ENCODE measurements at places on chromosomes 1 and 21.
A peak's percentile ranks its signal among the peaks of the same experiment; 100 is the strongest.

DNA sequence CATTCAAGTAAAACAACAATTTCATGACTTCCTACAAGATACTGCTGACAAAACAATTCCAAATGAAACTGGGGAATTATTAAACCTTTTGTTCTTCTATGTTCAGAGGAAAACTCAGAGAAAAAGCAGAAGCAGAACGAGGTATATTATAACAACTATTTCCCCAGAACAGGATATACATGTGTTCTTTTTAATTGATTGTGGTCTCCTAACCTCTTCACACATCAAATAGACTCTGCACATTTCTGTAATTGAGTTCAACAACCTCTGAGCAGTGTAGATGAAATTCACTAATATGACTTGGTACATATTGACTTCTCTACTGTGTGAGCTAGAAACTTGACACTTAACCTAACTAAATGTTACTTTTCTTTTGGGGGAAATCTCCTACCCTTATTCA, 584.2 kb downstream of the NEGR1 start:
- DNase-seq, result no peak

DNA sequence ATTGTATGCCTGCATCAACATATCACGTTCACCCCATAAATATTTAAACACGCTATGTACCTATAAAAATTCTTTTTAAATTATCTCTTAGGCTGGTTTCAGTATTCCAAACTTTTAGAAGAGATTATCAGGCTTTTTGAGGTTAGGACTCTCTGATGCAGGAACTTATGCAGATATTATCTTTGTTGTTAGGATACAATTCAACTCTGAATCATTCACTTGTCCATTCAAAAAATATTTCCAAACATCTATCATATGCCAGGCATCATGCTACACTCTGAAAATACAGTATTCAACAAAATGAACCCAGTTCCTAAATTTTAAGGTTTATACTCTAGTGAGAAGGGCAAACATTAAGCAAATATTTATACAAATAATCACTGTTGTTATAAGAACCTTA, 40.5 kb downstream of the ASH1L start:
- DNase-seq, result no peak

DNA sequence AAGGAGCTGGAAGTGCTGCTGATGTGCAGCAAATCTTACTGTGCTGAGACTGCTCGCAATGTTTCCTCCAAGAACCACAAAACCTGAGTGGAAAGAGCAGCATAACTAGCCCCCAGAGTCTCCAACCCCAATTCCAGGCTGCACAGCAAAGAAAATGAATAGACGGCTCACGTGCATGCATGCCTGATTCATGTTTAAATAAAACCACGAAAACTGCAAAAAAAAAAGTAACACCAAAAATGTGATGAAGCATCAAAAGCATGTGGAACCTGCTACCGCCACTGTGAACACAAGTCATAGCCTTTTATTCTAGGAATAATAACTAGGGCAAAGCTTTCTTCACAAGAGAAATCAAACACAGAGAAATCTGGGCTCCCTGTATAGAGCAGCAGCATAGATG, 9.6 kb upstream of the TRNP1 start:
- no peak for DNase-seq

DNA sequence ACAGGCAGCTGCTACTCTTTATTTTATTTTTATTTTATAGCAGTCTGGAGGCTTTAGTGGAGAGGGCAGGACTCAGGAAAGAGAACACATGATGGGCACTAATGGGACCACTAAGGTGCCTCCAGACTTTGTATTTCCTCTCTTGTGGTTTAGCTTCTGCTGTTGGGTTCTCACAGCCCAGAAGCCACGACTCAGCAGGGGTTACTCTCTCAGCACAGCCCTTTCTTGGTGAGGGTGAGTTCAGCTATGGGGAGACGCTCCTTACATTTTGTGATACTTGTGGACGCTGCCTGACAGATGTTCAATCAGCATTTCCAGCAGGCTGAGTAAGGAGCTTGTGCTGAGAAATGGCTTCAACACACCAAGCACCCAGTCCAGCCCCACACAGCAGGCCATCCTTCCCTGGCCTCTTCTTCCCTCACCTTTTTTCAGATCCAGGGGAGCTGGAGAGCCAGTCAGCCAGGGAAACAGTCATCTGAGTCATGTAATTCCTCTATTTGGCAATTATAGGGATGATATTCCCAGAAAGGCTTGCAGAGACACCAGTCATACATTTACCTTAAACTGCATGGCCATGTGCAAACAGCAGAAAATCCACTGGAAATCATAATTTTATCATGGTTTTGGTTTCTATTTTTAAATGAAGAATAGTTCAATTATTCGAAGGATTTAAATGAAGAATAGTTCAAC, 53.2 kb upstream of the RAB3GAP2 start:
- no peak for DNase-seq

DNA sequence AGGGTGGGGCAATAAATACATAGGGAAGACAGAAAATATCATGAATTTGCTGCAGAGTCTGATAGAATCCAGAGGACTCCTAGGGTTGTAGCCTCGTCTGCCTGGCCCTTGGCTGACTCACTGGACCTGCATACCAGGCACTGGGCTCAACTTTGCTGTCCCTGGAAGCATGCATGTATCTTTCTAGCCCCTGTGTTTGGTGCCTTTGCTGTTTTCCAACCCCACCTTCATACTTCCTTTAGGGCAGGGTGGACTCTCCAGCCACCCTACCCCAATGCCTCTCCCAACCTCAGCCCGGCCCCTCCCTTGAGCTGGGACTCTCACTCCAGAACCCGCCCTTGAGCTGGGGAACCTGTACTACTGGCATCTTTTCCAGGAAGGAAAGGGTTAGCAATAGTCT, 1.2 kb downstream of the RAB25 start:
- no peak for DNase-seq

GRCh38 chr1:55120538-55120937, 81.2 kb downstream of the PCSK9 start:
- no peak for DNase-seq

DNA sequence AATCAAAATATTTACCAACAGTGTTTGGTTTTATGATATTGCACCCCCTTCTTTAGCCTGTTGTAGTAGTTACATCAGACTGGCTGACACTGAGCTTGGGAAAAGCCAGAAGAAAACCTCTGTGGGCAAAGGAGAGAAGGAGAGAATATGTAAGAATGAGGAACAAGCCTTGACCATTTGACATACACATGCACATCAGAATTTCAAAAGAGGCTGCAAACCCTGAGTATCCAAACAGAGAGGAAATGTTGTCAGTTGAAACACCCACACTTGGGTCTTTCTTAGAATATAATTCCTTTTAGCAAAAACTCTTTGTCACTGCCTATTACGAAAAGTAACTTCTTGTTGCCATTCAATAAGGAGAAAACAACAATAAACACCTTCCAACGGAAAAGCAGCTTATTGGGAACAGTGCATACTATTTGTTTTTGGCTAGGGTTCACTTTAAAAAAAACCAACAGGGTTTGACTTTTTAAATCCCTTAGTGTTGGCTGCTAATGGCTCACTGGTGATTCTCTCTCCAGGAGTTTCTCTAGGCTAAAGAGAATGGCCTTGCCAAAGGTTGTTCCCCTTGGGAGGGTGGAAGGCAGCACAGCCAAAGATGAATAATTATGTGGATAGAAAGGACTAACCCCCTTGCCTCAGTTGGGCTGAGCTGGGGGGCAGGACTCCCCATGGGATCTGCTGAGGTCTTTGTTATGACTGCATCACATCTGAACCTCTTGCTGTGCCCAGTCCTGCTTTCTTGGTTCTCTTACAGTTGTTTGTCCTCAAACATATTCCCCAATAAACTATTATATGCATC, 48.9 kb downstream of the GORAB start:
- no peak for DNase-seq

- DNase-seq, result peak; percentile 50
Measured at GRCh38 chr1:15949453-15950245, 26.3 kb downstream of the ZBTB17 start.

GRCh38 chr1:180261030-180261429, 31.0 kb downstream of the LHX4 start:
- DNase-seq, result no peak

DNA sequence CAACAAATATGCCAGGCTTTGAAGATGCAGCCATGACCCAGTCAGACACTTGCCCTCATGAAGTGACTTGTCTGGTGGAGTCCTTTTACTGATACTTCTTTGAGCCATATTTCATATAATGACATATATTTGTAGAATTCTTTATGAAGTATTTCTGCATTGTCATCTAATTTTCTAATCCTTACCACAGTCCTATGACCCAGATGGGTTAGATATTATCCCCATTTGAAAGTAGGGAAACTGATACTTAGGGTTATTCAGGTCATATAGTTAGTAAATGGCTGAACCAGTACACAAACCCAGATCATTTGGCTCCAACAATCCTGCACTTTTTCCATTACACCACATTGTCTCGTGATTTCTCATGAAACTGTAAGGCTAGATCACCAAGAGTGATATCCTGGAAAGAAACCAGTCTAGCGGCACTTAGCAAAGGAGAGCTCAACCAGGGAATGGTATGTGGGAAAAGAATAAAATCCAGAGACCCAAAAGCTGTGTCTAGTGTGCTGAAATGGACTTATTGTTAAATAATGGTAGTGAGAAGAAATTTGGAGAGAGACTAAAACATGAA, 49.6 kb downstream of the ZFYVE9 start:
- DNase-seq, result no peak
